DMS53 (cell line): ENCODE measurements at places on chromosomes 13 and 19.
A peak's percentile ranks its signal among the peaks of the same experiment; 100 is the strongest.

DNA sequence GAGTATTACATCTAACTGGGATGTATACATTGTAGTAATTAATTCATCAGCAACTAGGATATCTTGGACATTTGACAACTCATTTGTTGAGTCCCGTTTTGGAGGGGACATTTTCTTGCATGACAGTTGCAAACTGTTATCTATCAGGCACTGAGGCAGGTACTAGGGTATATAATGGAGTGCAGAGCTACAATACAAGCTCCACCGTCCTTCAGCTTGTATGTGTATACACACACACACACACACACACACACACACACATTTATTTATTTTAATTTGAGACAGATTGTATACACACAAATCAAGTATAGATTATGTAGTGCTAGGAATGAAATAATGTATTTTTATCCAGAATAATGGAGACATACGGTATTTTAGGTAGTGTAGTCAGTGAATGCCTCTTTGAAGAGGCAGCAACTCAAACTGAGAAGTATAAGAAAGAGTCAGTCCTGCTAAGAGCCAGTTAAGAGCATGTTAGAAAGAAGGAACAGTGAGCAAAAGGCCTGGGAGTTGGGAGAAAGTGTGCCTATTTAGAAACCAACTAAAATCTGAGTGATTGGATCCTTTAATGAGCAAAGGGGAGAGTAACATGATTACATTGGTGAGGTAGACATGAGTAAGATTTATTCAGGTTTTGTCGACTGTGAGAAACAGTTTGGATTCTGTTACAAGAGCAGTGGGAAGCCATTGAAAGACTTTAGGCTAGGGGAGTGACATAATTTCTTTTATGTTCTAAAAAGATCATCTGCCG, 74.5 kb downstream of the NBEA start:
- DNase-seq, result no peak

DNA sequence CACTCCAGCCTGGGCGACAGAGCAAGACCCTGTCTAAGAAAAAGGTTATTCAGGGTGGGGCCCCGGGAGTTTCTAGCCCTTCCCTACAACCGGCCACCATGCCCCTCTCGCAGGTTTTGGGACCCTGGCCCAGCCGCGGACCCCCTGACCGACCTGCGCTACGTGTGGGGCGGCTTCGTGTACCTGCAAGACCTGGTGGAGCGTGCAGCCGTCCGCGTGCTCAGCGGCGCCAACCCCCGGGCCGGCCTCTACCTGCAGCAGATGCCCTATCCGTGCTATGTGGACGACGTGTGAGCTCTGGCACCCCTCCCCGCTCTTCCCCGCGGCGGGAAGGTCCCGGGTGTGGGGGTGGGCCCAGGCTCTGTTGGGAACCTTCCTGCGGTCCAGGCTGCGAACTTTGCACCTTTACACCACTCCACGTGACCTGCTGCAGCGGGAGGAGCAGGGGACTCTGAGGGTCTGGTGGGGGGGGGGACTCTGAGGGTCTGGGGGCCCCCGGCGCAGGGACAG, 6.3 kb downstream of the ABCA7 start:
- no peak for DNase-seq

GRCh38 chr13:98741741-98742435, 10.6 kb downstream of the SLC15A1 start:
- no peak for DNase-seq

GRCh38 chr19:18699403-18700054, 16.0 kb downstream of the CRTC1 start:
- DNase-seq, result no peak

GRCh38 chr13:68304286-68304893, 1074.3 kb upstream of the PCDH9 start:
- peak; percentile 42 for DNase-seq

DNA sequence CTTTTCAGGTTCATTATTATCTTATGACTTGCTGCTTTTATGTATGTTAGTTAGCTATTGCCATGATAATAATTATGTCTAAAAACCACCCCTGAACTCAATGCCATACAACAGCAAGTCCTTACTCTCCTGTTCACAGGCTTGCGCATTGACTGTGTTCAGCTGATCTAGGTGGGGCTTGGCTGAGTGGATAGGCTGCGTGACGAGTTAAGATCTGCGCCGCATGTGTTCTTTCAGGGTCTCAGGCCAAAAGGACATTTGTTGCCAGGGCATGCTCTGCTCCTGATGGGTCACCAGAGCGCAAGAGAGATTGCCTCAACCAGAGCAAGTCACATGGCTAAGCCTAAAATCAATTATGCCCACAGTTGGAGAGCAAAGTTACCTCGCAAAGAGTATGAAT, 859 bp downstream of the ZNF568 start:
- peak; percentile 30 for DNase-seq

- no peak for DNase-seq
Measured at GRCh38 chr13:41541142-41541938, 84.0 kb downstream of the RGCC start.

GRCh38 chr13:113666951-113667701, at the start of gene GRK1:
TSS of gene GRK1 (plus strand) at chr13:113667219. CDS start at chr13:113667387, 168 bp downstream.
- no peak for DNase-seq

DNA sequence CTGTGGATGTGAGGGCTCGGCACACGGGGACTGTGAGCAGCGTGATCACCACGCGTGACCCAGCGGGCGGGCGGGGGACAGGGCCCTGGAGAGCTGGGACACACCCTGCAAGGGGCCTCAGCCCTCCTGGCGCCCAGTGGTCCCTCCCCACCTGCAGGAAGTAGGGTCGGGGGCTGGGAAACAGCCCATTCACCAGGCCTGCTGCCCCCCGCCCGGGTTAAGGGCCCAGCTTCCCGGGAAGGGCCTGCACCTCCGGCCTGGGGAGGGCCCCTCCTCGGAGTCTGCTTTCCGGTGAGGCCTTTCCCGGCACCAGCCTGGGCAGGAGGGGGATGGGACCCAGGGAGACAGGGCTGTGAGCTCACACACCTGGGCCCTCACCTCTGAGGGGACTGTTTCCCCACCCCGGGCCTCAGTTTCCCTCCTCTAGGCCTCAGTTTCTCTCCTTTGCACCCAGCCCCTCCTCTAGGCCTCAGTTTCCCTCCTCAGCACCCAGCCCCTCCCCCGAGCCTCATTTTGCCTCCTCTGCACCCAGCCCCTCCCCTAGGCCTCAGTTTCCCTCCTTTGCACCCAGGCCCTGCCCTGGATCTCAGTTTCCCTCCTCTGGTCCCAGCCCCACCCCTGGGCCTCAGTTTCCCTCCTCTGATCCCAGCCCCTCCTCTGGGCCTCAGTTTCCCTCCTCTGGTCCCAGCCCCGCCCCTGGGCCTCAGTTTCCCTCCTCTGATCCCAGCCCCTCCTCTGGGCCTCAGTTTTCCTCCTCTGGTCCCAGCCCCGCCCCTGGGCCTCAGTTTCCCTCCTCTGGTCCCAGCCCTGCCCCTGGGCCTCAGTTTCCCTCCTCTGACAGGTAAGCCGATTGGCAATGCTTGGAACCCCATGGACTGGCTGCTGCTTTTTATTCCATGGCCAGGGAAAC, 1.9 kb upstream of the MADCAM1 start:
- DNase-seq, result peak; percentile 31

DNA sequence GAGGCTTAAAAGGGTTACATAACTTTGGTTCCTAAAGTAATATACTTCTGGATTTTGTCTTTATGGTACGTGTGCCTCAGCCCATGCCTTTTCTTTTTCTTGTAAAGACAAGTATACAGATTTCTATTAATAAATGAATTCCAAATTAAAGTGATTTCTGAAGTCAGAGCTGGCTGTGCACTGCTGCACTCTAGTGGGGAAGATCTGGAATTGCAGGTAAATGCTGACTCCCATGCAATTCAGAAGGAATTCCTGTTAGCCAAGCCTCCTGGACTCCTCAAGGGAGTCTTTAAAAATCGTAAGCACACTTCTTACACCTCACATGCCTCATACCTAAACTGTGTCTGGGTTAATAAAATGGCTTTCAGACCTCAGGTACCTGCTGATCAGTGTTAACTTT, 118.4 kb upstream of the SLC7A1 start:
- peak; percentile 38 for DNase-seq

DNA sequence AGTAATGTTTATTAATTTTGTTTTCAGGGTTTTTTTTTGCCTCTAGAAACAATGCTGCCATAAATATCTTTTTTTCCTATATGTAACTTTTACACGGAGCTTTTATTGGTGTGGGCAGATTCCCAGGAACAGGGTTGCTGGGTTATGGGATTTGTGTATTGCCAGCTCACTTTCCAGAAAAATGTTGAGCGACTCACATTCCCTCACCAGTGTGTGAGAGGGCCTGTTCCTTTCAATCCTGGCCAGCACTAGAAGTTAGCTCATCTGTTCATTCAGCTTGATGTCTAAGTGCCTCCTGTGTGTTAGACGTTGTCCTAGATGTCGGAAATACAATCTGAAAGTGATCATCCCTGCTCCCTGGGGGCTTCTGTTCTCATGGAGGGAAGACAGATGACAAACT, 2.6 kb downstream of the ZNF71 start:
- no peak for DNase-seq

GRCh38 chr19:54316746-54317107, 3.8 kb upstream of the LILRA5 start:
- DNase-seq, result no peak

GRCh38 chr13:100870898-100871297, 196.3 kb upstream of the TMTC4 start:
- no peak for DNase-seq

DNA sequence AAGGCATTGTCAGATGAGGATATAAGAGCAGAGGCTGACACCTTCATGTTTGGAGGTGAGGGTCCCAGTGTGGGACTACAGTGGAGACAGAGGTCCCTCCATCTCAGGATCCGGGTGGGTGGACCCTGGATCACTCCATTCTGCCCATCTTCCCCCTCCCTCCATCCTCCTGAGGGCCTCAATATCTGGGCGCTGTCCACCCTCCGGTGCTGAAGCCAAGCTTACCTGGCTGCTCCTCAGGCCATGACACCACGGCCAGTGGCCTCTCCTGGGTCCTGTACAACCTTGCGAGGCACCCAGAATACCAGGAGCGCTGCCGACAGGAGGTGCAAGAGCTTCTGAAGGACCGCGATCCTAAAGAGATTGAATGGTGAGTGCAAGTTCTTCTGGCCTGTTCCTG, 11.9 kb downstream of the CYP4F12 start:
- no peak for DNase-seq

GRCh38 chr19:48756686-48757085, 1.4 kb downstream of the FGF21 start:
- no peak for DNase-seq

DNA sequence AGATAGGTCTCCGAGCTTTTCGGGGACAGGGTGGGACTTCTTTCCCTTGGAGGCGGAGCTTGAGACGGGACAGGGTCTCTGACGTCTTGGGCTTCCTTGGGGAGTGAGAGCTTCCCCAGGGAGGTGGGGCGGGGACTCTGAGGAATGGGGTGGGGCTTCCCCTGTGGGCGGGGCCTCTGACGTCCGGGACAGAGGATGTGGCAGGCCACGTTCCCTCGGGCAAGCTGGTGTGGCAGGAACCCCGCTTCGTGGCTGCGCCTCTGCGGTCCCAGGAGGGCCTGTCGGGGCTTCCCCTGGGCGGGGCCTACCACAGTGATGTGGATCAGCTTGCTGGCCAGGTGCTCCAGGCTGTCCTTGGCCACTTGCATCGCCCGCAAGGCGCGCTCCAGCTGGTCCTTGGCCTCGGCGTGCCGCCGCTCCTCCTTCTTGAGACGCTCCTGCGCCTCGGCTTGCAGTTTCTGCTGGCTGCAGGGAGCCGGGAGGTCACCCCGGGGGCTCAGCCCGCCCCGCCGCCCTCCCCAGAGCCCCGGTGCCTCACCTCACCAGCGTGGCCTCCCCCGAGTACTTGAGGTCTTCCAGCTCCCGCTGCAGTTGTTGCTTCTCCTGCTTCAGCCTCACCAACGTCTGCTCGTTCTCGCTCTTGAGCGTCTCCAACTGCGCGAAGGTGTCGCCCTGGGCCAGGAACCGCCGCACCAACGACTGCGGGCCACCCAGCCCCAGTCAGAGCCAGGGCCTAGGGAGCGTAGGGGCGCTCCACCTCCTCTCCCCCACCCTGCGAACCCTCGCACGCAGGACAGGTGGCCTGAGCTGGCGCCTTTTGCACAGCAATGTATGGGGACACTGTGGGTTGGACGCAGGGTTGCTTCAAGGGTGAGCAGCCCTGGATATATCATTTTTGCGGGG, 3.3 kb upstream of the RGL3 start:
- peak; percentile 85 for DNase-seq

DNA sequence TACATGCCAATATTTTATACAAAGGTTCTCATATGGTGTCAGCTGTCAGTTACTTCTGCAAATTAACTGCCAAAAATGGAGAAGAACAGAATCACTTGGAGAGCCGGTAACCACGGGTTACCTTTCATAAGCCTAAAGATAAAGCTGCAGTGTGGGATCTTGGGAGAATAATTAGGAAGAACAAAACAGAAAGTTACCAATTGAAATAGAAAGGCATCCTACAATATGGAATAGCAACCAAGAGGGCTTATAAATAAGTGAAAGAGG, 74.2 kb downstream of the TSHZ3 start:
- DNase-seq, result no peak

- no peak for DNase-seq
Measured at GRCh38 chr13:74144269-74144668, 10.1 kb upstream of the KLF12 start.

- DNase-seq, result no peak
Measured at GRCh38 chr13:75308222-75308621, 173.7 kb downstream of the TBC1D4 start.

GRCh38 chr13:73385848-73386247, 327.0 kb downstream of the KLF5 start:
- no peak for DNase-seq

DNA sequence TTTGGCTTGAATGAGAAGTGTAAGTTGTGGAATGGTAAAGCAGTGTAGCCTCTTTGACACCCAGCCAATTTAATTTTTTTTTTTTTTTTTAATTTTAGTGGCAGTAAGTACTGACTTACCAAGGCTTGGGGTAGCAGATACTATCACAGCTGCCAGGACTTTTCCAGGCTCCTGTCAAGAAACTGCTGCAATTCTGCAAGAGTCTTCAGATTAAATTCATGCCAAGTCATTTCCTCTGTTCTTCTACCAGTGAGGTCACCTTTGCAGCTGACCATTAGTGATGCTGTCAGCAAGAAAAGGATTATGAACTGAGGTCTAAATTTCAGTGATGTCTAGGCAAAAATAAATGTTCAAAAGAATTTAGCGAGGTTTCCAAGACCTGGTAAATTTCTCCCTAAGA, 91.2 kb downstream of the GGACT start:
- DNase-seq, result no peak

DNA sequence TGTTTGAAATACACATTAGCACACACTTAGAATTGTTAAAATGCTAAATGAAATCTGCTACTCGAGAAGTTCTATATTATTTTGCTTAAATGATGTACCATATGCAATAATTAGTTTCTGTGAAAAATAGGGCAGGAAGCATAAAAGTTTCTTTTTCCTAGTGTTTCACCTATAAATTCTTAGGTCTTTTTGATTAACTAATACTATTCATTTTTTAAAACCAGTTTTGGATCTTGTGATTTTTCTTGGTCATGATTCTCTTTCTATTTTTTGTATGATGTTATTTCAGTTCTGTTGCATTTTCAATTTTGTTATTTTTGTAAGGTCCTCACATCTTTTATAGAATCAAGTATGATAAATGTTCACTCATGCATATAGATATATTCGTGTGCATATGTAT, 66.1 kb downstream of the URI1 start:
- DNase-seq, result no peak

- no peak for DNase-seq
Measured at GRCh38 chr13:36377826-36378468, 31.8 kb upstream of the SPART start.
